HT1080 (cell line): ENCODE measurements at places on chromosomes 7 and 10.

GRCh38 chr7:101870361-101871062 lies 53.1 kb downstream of the CUX1 start:
- DNase-seq, result no peak

- DNase-seq, result peak; percentile 15
Measured at GRCh38 chr10:44306147-44306710, 78.7 kb downstream of the CXCL12 start.

DNA sequence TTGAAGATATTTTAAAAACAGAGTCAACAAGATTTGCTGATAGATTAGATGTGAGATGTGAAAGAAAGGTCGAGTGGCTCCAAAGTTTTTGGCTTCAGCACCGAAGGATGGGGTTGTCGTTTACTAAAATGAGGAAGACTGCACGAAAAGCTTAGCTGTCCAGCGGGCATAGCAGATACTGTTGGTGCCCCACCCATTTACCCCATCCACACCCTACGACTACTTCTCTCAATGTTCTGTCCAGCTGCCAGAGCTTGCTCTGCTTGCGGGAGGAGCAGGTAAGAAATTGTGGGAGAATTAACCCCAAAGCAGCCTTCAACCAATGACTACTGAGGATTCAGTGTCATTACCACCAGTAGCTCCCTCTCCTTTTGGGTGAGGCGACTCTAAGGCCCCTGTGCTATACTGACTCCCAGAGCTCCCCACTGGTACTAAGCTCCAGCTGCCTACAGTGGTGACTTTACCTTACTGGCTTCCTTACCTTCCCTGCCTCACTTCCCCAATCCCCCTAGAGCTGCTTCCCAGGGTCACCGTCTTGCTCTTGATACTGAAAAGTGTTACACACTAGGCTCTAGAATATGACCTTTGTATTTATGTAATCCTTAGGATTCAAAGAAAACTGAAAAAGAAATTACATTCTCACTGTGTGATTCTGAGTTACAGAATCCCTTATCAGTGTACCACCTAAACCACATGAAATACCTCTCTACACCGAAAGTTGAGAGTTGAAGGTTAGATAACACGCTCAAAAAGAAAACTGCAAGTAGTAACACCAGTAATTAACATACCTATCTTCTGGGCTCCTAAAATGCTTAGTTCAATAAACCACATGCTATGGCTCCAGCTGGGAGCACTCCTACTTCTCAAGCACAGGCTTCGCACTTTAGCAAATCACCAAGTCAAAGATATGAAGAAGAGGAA lies 22.3 kb downstream of the CACUL1 start:
- DNase-seq, result no peak

DNA sequence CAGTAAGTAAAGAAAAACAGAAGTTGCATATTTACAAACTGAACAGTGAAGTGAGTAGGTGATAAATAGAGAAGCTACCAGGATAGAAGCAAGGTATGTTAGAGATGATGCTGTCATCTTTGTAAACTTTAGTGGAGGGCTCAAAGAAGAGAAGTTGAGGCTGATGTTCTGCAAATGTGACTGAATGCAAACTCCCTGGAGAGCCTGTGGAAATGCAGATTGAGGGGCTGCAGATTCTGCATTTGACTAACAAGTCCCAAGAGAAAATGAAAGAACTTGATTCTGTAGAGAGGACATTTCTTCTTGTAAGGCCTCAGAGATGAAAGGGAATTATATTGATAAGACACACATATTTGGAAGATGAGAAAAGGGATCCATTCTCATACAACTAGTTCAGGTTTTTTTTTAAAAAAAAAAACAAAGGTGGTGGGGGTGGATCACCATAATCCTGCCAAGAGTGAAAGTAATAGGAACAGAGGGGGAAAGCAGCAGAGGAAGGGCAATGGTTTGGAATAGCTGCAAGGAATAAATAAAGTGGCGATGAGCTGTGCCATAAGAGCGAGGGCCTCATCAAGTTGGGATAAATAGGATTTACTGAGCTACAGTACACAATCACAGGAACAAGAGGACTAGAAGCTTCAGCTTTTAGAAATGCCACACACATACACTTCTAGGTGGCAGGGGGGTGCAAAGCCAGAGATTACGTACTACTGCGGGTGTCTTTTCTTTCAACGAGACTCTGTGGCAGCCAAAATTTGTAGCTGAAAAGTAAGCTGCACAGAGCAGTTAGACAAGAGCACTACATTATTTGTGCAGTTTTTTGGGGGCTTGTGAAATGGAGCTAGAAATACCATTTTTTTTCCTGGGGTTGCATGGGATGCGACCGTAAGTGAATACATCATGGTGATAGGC lies 778.5 kb downstream of the NRG3 start:
- no peak for DNase-seq

- peak; percentile 94 for DNase-seq
Measured at GRCh38 chr7:42440951-42441350, 203.9 kb upstream of the GLI3 start.

DNA sequence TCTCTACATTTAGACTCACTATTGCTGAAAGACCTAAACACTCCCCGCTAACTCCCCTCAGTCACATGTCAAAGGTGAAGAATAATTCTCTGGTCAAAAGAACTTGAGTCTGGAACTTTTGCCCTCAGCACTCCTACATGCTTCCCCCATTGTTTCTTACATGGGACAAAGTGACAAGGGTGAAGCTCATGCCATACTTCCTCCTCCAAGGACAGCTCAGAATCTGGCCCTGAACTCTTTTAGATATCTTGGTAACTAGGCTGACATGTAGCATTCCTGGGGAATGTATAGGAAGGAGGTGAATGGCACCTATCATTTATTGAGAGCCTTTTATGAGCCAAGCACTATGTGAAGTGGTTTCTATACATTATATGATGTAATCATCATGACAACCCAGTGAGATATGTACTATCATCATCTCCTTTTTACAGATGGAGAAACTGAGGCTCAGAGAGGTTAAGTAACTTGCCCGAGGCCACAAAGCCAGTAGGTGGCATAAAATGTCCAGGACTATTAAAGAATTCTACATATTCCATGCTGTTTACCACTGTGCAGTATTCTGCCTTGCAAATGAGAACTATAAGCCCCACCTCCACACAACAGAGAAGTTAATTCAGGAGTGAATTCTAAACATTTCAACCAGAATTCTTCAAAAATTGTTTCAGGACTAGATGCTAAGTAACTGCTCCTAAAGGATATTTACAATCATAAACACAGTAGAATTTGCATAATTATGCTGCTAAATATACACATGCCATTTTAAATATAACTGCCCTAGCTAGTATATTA lies 246.6 kb downstream of the ARHGAP21 start:
- no peak for DNase-seq

DNA sequence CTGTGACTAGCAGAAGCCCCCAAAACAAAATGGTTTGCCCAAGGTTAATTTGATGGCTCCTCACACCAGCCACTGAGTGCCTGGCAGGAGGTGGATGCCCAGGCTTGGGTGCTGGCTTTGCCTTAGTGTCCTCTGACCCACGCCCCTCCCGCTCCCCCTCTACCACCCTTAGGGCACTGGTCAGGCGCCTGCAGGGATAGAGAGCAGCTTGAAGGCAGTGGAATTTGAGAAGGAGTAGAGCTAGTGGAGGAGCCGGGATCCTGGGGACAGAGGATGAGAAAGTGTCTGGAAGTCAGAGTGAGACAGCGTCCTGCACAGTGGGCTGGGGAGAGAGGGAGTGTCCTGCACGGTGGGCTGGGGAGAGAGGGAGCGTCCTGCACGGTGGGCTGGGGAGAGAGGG lies 139.4 kb downstream of the DNAJB6 start:
- DNase-seq, result no peak

DNA sequence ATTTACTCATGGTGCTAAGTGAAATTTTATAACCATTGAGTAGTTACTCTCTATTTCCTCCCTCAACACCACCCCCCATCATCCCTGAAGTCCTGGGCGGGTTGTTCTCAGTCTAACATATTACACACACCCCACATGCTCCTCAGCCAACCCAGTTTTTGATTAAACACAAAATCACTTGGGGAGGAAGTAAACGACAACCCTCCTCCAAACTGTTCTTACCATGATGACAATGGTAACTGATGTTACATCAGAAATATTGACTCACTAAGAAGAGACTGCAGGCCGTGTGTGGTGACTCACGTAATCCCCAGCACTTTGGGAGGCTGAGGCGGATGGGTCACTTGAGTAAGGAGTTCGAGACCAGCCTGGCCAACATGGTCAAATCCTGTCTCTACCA lies 44.2 kb downstream of the RAB11FIP2 start:
- DNase-seq, result peak; percentile 73

- DNase-seq, result no peak
Measured at GRCh38 chr7:77475181-77475580, 59.0 kb upstream of the GSAP start.

DNA sequence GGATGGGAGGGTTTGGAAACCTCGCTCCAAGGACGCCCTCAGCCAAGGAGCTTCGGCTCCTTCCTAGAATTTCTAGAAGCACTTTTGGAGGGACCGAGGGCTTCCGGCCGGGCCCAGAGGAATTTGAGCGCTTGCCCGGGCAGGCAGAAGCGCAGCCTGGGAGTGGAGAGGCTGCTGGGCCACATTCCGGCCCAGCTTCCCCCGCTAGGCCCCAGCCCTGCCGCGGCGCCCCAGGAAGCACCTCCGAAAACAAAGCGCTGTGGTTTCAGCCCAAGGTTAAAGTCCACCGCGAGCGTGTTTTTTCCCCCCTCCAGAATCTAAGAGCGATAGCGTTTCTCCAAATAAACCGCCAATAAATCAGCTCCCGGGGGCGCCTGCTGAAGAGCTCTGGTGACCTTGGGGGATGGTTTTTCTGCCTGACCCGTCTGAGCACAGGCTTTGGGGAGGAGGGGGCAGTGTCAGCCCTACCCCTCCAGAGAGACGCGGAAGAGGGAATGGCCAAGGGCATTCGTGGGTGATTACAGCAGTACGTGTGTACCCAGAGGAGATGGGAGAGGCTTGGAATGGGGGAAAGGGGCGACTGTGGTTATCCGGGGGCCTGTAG lies 5.7 kb upstream of the TNRC18 start:
- DNase-seq, result no peak

DNA sequence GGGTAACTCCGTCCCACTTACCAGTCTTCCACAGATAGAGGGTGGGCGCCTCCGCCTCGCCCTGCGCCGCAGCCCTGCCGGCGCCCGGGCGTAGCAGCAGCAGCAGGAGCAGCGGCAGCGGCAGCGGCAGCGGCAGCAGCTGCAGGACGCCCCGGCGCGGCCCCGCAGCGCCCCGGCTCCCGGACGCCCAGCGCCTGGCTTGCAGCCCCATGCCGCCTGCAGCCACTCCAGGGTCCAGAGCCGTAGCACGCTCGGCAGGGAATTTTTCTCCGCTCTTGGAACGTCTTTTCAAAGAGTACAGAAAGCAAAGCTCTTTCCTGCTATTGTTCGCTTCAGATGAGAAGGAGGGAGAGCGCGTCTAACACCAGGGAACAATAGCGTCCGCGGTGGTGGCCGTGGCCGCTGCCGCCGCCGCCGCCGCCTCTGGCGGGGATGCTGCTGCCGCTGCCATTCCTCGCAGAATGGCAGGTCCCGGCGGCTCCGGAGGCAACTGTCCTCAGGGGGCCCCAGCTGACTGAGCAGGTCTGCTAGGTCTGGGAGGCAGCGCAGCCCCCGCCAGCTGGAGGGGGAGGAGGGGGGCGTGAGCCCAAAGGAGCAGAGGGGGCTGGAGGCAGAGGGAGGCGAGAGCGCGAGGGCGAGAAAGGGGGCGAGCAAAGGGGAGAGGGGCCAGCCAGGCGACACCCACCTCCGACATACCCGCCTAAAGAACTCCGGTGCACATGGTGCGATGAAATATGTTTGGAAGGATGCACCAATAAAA lies at the start of gene THSD7A:
TSS of gene THSD7A (minus strand) at position 463 of the 760 bp plus-strand sequence. CDS start at position 211, 252 bp downstream.
- peak; percentile 41 for DNase-seq

GRCh38 chr7:83326223-83326622 lies 163.5 kb upstream of the PCLO start:
- DNase-seq, result no peak

DNA sequence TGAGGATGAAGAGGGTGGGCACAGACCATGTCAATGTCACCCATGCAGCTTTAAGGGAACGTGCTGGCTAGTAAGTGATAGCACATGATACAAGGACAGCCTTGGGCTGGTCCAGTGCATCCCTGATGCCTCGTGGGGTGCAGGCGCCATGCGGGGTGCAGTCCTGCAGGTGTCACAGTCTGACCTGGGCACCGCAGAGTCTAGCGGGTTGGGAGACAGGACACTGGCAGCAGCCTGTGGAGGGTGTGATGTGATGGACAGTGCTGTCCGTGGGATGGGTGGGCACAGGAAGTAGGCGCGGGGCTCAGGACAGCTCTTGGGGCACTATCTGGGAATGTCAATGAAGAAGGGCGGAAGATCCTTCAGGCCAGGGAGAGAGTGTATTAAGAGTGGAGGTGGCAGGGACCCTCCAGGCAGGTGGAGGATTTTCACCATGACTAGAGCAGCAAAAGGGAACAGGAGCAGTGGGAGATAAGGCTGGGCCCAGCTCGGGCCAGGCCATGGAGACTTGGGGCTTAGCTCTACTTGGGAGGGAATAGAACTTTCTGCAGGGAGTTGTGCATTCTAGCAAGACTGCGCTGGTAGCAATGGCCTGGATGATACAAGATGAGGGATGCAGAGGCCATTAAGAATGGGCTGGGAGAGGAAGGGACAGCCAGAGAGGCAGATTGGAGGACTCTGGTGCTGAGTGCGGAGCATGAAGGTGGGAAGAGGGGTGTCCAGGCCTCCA lies 122.5 kb downstream of the PTPN20 start:
- DNase-seq, result no peak

GRCh38 chr7:13821152-13821787 lies 168.2 kb downstream of the ETV1 start:
- DNase-seq, result no peak

DNA sequence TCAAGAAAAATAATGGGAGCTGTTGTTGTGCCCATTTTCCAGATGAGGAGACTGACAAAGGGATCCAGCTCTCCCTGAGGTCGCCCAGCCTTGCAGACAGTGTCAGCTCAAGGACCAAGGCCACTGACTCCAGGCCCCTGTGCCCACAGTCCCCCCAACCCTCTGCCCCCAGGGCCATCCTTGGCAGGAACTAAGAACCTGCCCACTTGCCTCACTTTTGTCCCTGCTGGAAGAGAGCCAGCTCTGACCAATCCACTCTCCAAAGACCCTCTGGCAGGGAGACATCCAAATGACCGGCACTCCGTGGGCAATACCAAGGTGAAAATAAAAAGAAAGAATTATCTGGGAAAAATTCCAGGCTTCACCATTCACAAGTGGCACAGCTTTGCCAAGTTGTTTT lies 101.3 kb downstream of the TCERG1L start:
- no peak for DNase-seq

GRCh38 chr7:13104128-13104527 lies 416.7 kb downstream of the ARL4A start:
- DNase-seq, result no peak

DNA sequence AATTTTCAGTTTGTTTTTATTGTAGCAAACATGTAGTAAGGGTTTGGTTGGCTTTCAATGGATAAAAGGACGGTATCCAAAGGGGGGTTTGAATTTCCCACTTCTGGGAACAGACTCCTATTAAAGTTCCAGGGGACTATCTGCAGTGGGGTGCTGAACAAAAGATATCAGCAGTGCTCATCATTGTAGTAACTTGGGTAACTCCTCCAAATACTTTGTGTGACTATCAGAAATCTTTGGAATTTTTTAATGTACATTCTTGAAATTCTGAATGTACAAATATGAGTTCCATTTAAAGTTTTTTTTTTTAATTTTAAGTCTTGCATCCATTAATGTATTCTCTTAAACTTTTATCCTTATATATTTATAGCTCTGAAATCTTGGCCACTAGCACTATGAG lies 42.1 kb downstream of the CYP51A1 start:
- no peak for DNase-seq

GRCh38 chr7:14309432-14309831 lies 320.0 kb upstream of the ETV1 start:
- no peak for DNase-seq

- DNase-seq, result no peak
Measured at GRCh38 chr7:48742079-48742798, 182.1 kb upstream of the CDC14C start.

GRCh38 chr7:150943453-150943814 lies 34.7 kb downstream of the KCNH2 start:
- DNase-seq, result no peak
